ENCODE measurements at places on chromosomes 16 and 17.

DNA sequence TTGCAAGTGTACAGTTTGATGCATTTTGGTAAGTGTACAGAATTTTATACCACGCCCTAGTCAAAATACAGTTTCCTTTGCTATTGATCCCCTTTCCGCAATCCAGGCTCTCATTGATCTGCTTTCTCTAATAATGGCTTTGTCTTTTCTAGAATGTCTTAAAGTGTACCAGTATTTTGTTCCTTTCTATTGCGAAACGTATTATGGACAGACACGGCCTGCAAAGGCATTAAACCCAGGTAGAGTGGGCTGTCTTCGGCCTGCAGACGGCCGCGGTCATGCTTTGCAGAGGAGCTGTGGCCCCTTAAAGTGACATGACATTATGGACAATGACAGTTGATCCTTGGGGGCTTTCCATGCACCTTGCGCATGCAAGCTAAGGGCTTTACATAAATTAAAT lies 15.9 kb upstream of the HSBP1 start:
- DNase-seq, result no peak

DNA sequence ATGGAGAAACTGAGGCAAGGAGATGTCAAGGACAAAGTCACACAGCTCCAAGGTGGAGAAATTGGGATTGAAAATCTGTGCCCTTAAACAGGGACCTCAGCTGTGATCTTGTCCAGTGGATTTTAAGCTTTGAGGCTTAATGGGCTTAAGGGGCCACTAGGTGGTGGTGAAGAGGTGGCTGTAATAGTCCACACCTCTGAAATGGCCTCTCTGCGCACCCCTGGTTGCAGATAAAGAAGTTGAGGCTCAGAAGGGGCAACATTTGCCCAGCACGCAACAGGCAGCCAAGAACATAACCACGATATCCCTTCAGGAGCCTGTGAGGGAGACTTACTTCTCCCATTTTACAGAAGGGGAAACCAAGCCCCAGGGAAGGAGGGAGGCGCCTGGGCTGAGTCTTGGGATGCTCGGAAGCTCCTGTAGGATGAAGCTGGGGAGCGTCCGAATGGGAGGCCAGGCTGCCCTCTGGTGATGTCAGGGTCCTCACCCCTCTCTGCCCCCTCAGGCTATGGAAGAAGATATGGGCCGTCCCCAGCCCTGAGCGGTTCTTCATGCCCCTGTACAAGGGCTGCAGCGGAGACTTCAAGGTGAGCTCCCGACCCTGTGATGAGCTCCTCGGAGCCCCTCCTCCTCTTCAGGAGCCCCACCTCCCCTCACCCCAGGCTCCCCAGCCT lies 43.7 kb downstream of the IL21R start:
- no peak for DNase-seq

DNA sequence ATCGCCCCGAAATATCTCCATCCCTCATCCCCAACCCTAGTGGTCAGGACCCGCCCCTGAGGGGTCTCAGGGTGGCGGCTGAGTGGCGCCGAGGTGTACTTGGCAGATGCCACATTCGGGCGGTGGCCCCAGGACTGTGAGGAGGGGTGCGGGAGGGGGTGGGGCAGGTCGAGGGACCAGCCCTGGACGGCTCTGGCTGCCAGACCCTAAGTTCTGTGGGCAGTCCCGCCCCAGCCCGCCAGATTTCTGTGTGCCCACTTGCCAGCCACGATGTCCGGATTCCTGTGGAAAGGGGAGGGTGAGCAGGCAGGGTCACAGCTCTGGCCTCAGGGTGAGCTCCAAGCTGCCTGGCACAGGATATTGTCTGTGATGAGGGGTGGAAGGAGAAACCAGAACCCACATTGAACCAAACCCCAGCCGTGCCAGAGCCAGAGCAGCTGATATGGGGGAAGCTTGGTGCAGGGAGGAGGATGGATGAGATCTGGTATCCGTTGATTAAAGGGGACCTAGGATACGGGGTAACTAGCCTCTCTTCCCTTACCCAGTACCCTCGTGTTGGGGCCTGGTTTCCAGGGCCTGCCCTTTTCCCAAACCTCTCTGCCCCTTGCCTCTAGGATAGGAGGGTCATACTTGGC lies 1.1 kb upstream of the CHAD start:
- DNase-seq, result no peak

- DNase-seq, result no peak
Observed at GRCh38 chr16:27671410-27671809, 121.5 kb downstream of the KATNIP start.

DNA sequence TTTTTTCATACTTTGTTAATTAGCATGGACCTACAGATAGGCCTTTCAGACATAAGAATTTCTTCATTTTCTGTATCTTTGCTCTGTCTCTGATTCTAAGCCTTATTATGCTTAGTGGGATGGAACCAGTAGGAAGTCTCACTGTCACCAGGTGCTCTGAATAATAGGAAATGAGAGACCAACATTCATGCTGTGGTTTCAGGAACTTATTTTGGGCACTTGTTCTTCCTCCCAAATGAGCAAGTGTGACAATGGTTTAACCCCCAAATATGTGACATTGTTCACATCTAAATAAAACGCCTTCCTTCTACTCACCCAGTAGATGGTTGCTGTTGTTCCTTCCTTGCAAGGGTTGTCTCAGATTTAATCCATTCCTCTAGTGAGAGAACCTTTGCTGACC lies 100.2 kb downstream of the SYCE1L start:
- no peak for DNase-seq

- DNase-seq, result peak; percentile 77
Observed at GRCh38 chr16:3980253-3981111, 100.0 kb upstream of the CREBBP start.

DNA sequence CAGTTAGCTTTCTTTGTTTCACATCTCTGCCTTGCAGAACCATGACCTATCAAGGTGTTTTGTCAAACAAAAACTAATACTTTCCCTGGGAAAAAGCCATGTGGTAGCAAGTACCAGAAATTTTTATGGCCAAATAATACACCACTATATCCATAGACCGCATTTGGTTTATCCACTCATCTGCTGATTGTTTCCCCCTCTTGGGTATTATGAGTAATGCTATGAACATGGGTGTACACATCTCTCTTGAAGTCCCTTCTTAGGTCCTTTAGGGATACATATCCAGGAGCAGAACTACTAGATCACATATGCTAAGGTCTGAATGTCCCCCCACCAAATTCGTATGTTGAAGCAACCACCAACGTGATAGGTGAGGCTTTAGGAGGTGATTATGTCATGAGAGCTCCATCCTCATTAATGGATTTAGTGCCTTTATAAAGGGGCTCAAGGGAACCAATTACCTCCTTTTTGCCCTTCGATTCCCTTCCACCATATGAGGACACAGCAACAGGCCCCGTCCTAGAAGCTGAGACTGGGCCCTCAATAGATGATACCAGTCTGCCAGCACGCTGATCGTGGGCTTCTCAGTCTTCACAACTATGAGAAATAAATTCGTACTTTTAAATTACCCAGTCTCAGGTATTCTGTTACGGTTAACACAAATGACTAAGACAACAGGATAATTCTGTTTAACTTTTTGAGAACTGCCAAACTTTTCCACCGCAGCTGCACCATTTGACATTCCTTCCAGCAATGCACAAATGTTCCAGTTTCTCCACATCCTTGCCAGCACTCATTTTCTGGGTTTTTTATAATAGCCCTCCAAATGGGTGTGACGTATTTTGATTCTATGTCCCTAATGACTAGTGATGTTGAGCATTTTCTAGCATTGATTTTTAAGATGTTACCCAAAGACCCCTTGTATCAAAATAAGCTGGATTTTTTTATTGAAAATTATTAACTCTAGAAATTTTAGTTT lies 30.0 kb downstream of the SIAH1 start:
- DNase-seq, result no peak

- no peak for DNase-seq
Observed at GRCh38 chr16:12294471-12294870, 317.9 kb downstream of the SNX29 start.

GRCh38 chr17:13920413-13920812 lies 148.9 kb upstream of the COX10 start:
- no peak for DNase-seq

DNA sequence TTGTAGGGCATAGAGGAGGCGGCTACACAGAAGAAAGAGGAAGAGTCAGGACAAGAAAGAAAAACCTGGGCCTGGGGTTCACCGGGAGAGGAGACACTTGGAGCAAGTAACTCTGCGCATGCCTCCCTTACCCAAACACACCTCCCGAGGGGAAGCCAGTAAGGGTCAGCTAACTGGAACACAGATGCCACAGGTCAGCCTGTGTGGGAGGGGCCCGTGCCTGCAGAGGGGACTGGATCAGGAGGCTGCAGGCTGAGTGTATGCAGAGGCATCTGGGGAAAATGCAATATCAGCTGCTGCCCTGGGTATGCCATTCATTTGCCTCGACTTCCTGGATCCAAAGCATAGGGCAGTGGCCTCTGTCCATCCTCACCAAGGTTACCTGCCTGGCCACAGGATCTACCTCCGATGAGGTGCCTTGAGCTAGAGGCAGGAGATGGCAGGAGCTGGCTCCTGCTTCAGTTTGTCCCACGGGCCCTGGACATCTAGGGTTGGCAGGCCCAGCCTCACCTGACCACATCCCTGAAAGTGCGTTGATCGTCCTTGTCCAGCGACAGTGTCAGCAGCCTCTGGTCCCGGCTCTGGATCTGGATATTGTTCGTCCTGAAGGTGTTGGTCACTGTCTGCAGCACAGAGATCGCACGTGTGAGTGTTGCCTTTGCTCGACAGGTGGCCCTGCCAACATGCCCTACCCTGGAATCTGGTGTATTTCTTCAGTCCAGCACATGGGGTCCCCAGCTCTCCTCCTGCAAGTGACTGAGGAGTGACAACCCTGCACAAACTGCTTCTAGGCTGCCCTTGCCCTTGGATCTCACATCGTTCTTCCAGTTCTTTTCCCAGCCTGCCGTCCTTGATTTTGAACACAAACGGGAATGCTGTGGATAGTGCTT lies 4.6 kb upstream of the MFSD6L start:
- no peak for DNase-seq

DNA sequence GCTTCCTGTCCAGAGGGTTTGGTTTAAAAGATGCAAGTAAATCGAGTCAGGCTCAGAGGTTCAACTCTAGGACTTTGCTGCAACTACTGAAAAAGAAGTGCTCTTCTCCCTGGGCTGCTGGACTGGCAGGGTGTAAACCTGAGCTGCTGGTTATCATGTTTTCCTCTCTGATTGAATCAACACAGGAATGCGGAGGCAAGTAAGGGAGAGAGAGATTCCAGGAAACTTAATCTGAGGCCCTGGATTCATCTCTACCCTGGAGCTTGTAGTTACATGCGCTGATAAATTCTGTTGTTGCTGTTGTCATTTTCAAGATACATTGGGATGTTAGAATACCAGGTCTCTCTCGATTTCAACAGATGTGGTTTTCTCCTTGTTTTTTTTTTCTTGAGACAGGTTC lies 8.2 kb upstream of the HS3ST3A1 start:
- no peak for DNase-seq

DNA sequence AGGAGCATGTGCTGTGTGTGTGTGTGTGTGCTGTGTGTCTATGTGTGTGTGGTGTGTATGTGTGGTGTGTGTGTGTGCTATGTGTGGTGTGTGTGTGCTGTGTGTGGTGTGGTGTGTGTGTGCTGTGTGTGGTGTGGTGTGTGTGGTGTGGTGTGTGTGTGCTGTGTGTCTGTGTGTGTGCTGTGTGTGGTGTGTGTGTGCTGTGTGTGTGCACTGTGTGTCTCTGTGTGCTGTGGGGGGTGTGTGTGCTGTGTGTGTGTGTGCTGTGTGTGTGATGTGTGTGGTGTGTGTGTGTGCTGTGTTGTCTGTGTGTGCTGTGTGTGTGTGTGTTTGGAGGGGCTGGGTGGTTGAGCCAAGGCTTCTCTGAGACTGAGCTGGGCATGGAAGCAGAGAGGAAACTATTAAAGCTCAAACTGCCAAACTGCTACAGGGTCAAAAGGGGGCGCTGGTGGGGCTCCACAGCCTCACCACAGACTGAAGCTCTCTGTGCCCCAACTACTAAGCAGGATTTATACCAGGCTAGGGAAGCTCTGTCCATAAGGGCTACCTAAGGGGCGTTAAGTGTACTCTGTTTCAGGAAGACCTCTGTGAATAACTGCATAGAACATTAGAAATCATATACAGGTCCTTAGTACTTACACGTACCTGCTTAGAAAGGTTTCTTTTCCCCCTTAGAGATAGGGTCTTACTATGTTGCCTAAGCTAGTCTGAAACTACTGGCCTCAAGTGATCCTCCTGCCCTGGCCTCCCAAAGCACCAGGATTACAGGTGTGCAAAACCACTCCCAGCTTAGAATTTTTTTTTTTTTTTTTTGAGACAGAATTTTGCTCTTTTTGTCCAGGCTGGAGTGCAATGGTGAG lies 27.8 kb upstream of the GHDC start:
- peak; percentile 32 for DNase-seq

- no peak for DNase-seq
Observed at GRCh38 chr16:62853887-62854286, 817.6 kb upstream of the CDH8 start.

DNA sequence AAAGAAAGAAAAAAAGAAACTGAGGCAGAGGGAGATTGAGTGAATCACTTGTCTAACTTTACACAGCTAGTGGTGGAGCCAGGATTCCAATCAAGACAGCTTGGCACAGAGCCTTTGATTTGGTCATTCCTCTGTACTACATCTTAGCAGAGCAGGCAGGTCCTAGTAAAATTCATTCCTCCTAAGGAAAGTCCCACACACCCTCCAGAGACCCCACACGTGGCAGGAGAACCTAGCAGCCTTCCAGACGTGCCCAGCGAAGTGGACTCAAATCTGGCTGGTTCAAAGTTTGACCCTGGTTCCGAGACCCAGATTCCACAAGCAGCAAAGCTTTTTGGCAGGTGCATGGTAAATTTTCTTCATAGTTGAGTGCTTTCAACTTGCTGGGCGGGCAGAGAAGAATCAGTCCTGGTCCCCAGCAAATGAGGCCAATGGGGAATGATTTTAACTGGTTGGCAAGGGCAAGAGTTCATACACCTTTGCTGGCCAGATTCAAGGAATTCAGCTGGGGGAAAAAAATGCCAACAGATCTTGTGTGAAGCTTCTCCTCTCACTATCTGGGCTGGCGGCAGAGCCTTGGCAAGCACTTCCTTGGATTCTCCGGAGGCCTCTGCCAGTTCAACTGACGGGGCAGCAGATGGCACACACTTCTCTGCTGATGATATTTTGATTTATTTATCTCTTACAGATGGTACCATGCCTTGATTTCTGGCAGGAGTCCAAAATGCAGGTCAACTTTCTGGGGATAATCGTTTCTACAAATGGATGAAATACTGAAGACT lies 82.4 kb downstream of the GSG1L start:
- DNase-seq, result no peak

DNA sequence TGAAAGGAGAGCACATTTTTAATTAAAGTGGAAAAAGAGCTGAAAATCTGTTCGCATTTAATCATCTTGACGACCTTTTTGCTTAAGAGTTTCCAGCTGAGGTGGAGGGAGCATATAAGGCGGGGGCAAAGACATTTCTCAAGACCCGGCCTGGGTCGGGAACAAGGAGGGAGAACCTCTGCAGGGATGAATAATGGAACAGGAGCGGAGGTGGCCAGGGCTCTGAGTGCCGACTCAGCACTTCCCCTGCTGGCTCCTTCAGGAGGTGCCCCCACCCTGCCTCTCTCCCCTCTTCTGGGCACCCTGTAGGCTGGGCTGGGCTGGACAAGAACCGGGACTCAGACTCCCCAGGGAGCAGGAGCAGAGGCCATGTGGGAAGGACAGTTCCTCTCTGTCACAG lies 7.9 kb upstream of the NGFR start:
- DNase-seq, result no peak

GRCh38 chr17:49210158-49211029 lies at the start of the genes ABI3 and GNGT2:
ABI3 (plus strand) TSS chr17:49210707; CDS start chr17:49210725, 18 bp downstream.
GNGT2 (minus strand) TSS chr17:49210574; CDS start chr17:49207422, 3,152 bp downstream.
- peak; percentile 37 for DNase-seq

- DNase-seq, result no peak
Observed at GRCh38 chr16:81599034-81599744, 154.6 kb downstream of the CMIP start.

- DNase-seq, result peak; percentile 35
Observed at GRCh38 chr17:35947156-35947585, 3.7 kb upstream of the LYZL6 start.

All from fibroblast of lung (primary cell).